ENCODE measurements at places on chromosomes 16 and 17.

DNA sequence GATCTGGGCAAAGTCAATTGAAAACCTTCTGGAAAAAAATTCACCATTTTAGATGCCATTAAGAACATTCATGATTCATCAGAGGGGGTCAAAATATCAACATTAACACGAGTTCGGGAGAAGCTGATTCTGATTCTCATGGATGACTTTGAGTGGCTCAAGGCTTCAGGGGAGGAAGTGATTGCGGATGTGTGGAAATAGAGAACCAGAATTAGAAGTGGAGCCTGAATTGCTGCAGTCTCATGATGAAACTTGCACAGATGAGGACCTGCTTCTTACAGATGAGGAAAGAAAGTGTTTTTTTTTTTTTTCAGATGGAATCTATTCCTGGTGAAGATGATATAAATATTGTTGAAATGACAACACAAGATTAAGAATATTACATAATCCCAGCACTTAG lies 12.9 kb downstream of the ITGAX start:
- no peak for DNase-seq

DNA sequence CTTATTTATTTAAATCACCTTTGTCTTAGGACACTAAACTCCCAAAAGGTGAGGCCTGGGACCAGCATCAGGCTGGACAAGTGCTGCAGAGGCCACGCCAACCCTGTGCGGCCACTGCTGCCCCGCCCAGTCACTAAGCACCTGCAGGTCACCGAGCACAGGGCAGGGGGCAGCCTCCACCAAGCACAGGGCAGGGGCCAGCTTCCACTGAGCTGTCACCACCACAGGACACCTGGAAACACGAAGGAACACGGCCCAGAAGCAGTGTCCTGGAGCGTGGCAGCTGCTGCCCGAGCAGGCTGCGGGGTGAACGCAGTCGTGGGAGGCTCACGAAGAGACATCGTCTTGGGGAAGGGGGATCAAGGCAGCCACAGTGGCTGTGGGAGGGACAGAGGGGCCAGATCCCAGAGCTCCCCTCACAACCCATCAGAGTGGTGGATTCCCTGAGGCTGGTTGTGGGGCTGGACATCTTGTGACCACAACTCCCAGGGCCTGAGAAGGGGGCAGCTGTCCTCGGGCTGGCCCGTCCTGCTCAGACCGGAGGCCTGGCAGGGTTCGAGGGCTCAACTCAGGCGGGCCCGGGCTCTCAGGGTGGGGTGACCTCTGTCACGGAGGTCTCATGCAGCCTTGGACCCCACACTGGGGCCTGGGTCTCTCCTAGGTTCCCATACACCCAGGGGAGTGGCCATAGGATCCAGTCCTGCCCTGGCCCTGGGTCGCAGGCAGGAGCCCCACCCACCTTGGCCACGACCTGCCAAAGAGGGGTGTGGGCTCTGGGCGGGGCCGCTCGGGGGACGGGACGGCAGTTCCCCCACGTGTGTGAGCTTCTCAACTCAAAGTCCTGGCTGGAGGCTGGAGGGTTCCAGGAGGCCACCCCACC lies 18.7 kb downstream of the RAB40B start:
- no peak for DNase-seq

GRCh38 chr16:19616241-19616640 lies 60.7 kb downstream of the VPS35L start:
- DNase-seq = no peak

DNA sequence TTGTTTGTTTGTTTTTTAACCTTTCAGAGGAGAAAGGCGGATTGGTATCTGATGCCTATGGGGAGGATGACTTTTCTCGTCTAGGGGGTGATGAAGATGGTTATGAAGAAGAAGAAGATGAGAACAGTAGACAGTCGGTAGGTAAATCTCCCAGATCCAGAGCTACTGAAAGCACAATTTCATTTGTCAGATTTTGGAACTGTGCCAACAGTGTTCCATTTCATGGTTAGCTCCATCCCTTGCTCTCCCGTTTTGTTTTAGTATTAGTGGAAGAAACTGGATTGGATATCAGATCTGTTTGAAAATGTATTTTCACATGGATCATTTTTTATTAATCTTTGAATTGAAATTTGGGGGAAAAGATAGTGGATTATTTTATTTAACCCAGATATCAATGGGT lies 1.4 kb downstream of the SAP30BP start:
- DNase-seq = no peak

- no peak for DNase-seq
Measured at GRCh38 chr16:4982056-4982867, 24.1 kb downstream of the SEC14L5 start.

DNA sequence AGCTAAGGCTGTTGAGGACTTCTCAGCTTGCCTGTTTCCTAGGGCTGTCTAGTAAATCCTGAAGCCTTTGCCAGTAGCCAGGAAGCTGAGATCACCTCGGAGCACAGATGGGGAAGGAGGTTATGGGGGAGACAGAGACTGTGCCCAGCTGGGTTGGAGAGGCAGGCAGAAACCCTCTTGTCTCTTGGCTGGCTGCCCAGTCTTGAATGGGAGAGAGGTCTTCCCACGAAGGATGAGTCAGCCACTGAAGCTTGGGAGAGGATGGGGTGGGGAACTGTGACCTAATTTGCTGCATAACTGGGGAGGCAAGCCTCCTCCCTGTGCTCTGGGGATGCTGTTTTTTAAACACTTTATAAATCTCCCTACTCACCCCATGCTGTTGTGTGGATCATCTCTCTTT lies 69.8 kb downstream of the SHISA9 start:
- peak; percentile 29 for DNase-seq

- DNase-seq = no peak
Measured at GRCh38 chr17:39240631-39241030, 14.9 kb upstream of the STAC2 start.

DNA sequence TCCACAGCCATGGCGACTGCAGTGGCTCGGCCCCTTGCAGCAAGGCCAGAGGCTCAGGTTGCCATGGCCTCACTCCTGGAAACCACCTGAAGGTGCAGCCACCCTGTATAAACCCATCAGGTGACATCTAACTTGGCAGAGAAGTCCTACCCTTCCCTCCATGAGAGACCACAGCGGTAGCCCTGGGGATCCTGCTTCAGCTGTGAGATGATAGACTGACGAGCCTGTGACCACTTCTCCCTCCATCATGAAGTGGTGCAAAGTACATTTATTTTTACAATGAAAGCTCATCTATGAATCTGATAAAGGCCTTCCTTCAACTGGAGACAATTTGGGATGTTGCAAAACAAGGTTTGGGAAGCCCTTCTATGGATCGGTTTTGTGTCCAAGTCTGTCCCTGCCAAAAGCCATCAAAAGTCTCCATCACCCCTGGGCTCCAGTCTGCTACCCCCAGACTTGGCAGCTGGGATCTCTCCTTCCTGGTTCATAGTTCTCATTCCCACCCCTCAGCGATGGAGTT lies 1.8 kb downstream of the ZACN start:
- DNase-seq = no peak

DNA sequence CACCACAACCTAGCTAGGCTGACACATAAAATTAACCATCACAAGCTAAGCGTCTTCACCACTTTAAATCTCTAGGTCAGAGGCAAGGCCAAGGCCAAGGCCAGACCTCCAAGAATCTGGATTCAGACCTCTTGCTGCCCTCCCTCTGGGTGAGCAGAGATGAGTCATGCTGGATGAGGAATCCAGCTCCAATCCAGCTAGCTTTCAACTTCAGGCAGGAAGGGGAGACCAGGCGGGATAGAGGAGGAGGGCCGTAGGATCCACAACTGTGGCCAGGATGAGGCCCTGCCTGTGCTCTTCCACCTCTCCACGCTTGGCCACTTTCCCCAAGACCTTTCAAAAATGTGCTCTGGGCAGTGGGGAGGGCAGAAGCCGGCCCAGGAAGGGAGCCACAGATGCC lies 14.7 kb downstream of the LRRC75A start:
- DNase-seq = no peak

DNA sequence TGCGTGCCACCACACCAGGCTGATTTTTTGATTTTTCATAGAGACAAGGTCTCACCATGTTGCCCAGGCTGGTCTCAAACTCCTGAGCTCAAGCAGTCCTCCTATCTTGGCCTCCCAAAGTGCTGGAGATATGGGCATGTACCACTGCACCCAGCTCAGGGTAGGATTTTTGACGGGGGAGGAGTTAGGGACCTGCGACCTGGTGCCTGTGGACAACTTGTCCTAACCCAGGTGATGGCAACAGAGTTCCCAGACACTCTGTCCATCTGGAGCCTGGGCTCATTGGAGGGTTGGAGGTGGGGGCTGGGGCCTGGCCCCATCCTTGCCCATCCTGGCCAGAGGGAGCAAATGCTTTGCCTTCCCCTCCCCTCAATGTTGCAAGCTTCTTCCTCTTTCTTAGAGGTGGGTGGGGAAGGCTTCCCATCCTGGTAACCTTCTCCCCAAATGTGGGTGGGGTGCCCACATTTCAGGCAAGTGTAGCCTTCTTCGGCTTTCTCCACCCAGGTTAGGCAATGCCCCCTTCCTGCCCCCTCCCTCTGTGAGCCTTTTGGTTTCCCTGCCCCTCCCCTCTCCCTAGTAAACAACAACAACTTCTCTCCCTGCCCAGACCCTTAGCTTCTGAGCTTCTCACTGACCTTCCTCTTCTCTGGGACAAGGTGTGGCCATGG lies 24.9 kb downstream of the RARA start:
- DNase-seq = no peak

DNA sequence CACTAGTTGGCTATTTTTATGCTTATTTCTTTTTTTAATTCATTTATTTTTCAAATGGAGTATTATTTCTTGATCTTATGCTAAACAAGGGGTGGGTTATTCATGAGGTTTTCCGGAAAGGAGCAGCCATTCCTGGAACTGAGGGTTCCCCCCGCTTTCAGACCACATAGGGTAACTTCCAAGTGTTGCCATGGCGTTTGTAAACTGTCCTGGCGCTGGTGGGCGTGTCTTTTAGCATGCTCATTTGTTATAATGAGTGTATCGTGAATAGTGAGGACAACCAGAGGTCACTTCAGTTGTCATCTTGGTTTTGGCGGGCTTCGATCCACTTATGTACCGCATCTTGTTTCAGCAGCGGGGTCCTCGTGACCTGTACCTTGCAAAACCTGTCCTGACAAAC lies 29.6 kb upstream of the ASGR2 start:
- DNase-seq = no peak

DNA sequence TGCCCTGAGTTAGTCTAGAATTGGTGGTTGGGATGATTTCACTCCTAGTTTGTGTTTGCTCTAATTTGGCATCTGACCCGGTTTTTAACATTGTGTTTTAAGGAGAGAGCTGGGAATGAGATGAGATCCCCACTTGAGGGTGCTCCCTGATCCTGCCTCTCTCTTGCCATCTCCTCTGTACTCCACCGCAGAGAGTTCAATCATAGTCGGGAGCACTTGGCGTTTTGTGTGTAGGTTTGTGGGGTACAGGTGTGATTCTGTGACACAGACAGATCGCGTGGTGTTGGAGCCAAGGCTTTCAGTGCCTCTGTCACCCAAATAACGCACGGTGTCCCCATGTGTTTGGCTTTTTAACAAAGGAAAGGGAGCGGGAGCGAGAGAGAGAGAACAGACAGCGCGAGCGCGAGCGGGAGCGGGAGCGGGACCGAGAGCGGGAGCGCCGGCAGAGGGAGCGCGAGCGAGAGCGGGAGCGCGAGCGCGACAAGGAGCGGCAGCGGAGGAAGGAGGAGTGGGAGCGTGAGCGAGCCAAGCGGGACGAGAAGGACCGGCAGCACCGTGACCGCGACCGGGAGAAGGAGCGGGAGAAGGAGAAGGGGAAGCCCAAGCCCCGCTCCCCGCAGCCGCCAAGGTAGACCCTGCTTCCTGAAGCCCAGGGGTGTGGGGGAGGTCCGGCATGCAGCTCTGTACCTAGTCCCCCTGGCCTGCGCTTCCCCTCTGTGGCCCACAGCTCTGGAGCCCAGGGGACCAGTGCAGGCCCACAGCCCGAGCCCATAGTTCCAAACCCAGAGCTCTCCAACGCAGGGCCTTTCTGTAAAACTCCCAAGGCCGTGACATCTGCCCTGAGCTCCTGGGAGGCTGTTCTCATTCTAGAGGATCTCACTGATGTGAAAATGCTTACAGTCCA lies 27.2 kb upstream of the IL17C start:
- no peak for DNase-seq

DNA sequence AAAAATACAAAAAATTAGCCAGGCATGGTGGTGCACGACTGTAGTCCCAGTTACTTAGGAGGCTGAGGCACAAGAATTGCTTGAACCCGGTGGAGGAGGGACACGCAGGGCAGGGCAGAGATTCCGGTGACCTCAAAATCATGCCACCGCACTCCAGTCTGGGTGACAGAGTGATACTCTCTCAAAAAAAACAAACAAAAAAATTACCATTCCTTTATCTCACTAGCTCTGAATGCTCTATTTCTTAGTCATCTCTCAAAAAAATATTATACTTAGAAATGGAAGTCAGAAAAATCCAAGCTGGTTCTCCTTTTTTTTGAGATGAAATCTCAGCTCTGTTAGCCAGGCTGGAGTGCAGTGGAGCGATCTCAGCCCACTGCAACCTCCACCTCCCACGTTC lies 40.8 kb downstream of the SPOP start:
- DNase-seq = no peak

GRCh38 chr16:6903671-6904070 lies 429.0 kb upstream of the RBFOX1 start:
- no peak for DNase-seq

DNA sequence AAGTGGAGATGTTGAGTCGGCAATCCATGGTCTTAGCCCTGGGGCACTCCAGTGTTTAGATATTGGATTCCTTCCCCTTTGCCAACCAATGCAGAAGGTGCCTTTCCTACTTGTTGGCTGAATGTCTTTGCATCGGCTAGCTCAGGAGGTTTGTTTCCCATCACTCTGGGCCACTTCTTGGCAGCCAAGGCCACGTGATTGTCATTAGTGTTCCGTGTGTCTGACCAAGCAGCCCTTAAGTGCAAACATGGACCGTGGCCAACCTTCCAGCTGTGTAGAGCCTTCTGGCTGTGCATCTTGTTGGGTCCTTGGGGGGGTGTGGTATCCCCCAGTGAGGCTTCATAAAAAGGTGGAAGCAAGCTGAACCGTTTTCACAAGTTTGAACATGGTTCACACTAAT lies 66.0 kb downstream of the GNAO1 start:
- peak; percentile 11 for DNase-seq

GRCh38 chr17:6641247-6641863 lies 495 bp downstream of the TXNDC17 start:
- DNase-seq = no peak
